ENCODE measurements at places on chromosomes 2 and 18. TPM values are rescaled to one million over a fixed set of nuclear protein-coding genes. Genes with fewer than 3 reads are reported as not detected.
A peak's percentile ranks its signal among the peaks of the same experiment; 100 is the strongest.

HRH4 gene
- total RNA-seq: 0.54 TPM

ABCG8 gene
- total RNA-seq: under 0.01 TPM

HOXD11 gene
- total RNA-seq: not detected

CAD gene
- total RNA-seq: 63.0 TPM

SCTR gene
- total RNA-seq: not detected

DNA sequence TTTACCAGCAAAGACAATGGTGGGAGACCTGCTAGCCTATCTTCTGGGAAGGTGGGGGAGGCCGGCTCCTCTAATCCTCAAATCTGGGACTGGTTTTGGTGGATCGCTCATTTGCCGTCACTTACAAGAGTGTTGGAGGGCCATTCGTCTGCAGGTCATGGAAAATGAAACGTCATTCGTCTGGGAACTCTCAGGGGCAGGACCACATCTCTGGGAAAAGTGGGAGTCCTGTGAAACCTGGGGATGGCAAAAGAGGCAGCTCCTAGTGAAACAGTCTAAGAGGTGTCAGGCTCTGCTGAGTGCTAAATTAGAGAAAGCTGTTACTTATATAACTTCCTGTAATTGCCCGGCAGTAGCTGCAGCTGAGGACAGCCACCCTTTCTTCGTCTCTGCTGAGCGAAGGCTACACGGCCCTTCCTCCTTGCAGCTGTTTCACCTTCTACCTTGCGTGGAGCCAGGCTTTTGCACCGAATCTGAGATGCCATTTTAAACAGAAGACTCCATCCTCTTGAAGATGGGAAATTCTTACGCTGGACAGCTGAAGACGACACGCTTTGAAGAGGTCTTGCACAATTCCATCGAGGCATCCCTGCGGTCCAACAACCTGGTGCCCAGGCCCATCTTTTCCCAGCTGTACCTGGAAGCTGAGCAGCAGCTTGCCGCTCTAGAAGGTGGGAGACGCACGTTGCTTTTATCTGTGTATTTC is 22.4 kb downstream of the GREB1 start:
- no peak for DNase-seq

- DNase-seq: no peak
Measured at GRCh38 chr2:240129311-240129710, 6.8 kb downstream of the COPS9 start.

GRCh38 chr2:216776066-216776850 is 80.9 kb upstream of the IGFBP5 start:
- no peak for DNase-seq

DNA sequence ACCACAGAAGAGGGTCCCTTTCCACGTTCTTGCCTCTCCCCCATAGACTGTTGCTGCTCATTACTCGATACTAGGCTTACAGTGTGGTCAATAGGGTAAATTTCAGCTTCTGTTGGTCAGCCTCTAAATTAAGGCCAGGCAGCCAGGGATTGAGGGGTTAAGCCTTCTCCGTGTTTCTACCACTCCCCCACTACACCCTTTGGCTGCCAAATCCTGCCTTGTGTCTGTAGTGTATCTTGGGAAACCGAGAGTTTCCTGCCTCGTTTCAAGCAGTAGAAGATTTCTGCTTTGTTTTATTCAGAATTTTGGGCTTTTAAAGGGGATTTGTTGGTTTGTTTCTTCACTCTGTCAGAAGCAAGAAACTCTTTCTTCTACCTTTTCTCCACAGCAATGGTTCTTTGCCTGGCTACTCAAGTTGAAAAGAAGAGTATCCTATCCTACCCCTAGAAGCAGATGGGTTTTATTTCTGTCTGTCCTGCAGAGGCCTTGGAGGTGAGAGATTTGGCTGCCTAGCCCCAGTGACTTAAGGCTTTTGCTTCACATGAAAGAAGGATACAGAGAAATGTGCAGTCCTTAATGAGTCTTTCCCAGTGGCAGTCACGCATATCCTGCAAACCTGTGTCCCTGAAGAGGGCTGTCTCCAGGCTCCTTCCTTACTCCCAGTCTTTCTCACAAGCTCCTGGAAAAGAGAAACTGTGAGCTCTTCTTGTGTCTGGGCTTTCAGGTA is 261.5 kb upstream of the TANK start:
- DNase-seq: no peak

DNA sequence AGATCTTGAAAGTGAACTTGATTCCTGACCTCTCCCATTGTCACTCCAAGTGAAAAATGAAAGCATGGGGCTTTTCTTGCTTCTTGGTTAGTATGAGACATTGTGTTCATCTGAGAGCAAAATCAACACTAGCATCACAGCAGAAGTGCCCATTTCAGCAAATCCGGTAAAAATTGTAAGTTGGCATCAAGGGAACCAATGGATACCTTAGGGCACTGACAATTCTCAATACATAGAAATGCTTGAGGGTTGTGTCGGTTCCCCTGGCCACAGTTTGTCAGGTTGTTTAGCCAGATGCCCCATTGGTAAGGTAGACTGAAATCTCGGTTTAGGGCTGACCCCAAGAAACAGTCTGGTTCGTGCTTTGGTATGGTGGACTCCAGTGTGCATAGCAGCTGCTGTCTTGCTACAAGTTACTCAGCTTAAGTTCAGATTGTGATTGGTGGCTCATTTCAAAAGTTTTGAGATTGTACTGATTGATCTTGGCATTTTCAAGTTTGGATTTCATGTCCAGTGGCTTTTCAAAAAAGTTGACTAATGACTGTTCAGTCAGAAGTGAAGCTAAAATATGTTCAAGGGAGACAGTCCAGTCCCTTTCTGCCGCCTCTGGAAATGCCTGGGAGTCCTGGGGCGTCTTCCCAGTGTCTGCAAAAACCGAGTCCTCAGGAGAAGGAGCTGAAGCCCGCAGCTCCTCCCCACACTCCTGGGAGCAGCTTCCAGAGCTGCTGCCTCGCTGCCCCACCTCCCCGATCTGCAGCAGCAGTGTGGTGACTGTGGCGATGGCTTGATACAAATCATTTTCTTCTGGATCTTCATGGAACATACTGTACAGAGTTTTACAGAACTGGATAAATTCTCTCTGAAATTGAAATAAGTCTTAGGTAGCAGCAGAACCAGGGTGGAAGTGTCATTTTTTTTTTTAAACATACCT is 5.6 kb downstream of the RPL31 start:
- DNase-seq: no peak

GRCh38 chr2:74559912-74560311 is 5.4 kb downstream of the DOK1 start:
- no peak for DNase-seq

GRCh38 chr18:49565612-49566011 is 3.8 kb downstream of the LIPG start:
- DNase-seq: no peak

GRCh38 chr2:105629634-105630033 is 115.1 kb upstream of the NCK2 start:
- DNase-seq: no peak

GRCh38 chr2:229974266-229974665 is 52.0 kb downstream of the FBXO36 start:
- DNase-seq: no peak

DNA sequence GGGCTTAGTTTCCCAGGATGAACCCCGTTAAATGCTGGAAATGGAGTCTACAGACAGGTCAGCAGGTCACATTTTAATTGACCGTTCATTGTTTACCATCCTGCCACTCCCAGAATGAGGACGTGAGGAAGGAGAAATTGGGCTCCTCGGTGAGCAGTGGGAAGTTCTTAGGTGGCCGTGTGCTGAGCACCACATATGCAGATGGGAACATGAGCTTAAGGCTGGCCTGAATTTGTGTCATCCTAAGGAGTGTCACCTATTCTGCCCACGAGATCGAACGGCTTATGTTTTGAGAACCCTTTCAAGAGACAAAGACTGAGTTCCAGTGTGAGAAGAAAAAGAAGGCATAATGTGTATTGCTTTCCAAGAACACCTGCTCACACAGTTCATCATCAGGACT is 234.4 kb upstream of the PXDN start:
- DNase-seq: no peak

DNA sequence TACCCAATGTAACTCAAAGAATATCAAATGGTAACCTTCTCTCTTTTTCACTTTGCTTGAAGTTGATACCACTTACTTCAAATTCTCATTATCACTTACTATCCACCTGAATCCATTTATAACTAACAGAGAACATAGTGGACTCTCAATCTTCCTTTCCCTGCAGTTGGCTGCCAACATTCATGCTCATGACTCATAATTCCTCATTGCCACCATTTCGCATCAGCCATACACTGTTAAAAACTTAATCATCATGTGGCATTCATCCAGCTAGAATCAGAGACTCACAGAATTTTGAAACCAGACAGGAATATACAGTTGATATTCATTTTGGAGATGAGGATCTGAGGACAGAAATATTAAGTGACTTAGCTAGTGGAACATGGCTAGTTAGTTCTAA is 56.8 kb downstream of the SLC4A10 start:
- DNase-seq: no peak

- DNase-seq: no peak
Measured at GRCh38 chr18:43827311-43827710, 550.0 kb upstream of the SYT4 start.

DNA sequence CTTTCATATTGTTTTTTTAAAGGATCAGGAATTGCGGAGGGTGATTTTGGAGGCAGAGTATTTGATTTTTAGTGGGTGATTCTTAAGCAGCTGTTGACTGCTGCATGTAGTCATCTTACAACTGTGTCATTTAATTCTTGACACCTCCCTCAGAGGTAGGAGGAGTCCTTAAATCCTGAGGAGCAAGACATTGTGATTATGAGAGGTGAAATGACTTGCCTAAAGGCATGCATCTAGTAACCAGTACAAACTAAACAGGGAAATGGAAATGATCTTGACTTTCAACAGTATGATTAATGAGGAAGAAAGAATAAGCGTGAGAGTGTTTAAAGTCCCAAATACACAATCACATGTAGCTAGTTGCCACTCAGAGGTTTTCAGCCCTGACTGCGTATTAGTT is 440.7 kb downstream of the THSD7B start:
- DNase-seq: no peak

DNA sequence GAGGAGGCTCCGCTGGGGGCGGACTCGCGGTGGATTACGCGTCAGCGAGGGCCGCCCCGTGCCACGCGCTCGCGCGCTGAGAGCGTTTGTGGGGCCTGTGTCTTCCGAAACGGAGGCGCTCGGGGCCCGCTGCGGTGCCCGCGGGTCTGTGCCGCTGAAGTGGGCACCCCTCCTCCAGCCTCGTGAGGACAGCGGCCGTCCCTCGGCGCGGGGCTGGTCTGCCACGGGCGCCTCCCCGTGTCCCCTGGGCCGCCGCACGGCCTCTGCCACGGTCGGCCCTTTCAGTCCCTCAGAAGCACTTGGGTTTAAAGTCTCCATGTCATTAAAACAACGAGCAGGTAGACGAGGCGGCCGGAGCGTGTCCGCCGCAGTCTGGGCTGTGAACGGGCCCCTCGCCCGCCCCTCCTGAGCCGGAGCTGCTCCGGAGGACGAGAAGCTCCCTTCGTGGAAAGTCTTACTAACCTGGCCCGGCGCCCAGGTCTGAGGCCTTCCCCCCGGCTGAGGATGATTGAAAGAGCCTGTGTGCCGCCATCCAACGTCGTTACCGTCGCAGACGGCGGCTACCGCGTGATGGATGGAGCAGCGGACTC is 97.6 kb downstream of the NFATC1 start:
- no peak for DNase-seq

- DNase-seq: peak; percentile 81
Measured at GRCh38 chr2:88880441-88880953, 189.0 kb downstream of the RPIA start.

DNA sequence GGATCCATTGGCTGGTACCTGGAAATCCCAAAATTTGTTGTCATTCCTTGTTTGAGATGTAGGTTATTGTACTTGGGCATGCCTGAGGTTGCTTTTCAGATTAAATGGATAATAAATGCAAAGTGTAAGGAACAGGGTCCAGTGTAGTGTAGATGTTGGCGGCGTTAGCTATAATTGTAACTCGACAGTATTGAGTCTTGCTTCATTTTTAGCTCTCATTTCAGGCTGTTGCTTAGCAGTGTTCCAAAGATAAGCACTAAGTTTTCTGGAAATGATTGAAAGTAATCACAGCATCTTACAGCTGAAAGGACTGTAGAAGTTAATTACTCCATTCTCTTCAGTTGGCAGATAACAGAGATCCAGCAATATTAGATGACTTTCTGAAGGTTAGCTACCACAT is 47.8 kb upstream of the SPTBN1 start:
- no peak for DNase-seq

DNA sequence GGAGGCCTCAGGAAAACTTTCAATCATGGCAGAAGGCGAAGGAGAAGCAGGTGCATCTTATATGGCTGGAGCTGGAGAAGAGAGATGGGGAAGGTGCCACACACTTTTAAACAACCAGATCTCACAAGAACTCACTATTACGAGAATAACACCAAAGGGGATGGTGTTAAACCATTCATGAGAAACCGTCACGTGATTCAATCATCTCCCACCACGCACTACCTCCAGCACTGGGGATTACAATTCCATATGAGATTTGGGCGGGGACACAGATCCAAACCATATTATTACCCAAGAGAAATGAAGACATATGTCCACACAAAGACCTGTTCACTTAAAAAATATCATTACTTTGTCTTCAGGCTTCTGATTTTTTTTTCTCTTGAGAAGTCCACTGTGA is 518.5 kb downstream of the DCDC2C start:
- DNase-seq: no peak

GRCh38 chr2:224343226-224343625 is 58.7 kb downstream of the FAM124B start:
- DNase-seq: no peak

GRCh38 chr2:159151198-159152127 is 135.0 kb downstream of the WDSUB1 start:
- no peak for DNase-seq

DNA sequence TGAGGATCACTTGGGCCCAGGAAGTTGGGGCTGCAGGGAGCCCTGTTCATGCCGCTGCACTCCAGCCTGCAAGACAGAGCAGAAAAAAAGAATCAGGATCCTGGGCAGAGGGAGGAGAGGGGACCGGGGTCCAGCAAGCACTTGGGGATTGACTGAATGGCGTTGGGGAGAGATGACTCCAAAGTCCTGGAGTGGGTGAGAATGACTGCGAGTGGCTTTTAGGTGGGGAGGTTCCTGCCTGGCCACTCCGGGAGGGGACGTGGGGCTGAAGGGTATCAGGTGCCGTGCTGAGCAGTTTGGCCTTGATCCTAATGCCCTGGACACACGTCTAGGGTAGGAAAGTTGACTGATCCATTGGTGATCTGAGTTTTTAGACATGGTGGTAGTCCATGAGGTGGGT is 3.5 kb upstream of the NFATC1 start:
- no peak for DNase-seq

- DNase-seq: no peak
Measured at GRCh38 chr18:44696892-44697291, 16.2 kb downstream of the SETBP1 start.

GRCh38 chr18:21307578-21307977 is 65.5 kb downstream of the GREB1L start:
- DNase-seq: no peak

DNA sequence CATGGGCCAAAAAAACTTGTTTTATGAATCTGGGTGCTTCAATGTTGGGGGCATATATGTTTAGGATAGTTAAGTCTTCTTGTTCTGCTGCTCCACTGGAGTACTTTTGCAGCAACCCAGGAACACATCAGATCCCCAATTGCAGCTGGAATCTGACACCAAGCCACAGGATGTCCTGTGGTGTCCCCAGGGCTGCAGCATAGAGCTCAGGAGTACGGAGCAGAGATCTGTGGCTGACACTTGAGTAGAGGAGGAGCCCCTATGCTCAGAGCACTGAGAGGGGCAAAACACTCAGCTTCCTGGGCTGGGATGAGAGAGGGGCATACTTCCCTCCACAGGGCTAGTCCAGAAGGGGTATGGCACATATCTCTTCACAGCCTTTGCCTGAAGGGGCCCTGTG is 138.9 kb upstream of the ERBB4 start:
- no peak for DNase-seq

GRCh38 chr18:78627551-78628346 is 351.9 kb upstream of the SALL3 start:
- DNase-seq: no peak

- DNase-seq: no peak
Measured at GRCh38 chr18:59029663-59030429, 109.8 kb upstream of the SEC11C start.
